Stimulated activated CD8-positive, alpha-beta memory T cell treated with anti-CD3 and anti-CD28 coated beads, Interleukin-7, amount 100 ng/mL, for 48 hours (primary cell): ENCODE measurements at places on chromosomes 5 and 9.

GRCh38 chr9:123680352-123680751, 249.6 kb downstream of the DENND1A start:
- DNase-seq = no peak

DNA sequence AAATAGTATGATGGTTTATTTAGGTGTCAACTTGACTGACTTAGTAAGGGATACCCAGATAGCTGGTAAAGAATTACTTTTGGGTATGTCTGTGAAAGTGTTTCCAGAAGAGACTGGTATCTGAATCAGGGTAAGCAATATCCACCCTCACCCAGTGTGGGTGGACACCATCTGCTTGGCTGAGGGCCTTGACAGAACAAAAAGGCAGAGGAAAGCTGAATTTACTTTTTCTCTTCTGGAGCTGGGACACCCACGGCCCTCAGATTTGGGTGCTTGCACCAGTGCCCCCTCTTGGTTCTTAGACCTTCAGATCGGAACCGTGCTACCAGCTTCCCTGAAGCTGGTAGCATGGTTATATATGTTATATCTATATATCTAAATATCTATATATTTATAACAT, 489.5 kb upstream of the MPDZ start:
- DNase-seq = no peak

GRCh38 chr5:73940801-73941200, 314.8 kb downstream of the ARHGEF28 start:
- no peak for DNase-seq

GRCh38 chr5:33761139-33761538, 130.7 kb downstream of the ADAMTS12 start:
- no peak for DNase-seq

- no peak for DNase-seq
Observed at GRCh38 chr5:132868754-132869153, 2.3 kb downstream of the UQCRQ start.

DNA sequence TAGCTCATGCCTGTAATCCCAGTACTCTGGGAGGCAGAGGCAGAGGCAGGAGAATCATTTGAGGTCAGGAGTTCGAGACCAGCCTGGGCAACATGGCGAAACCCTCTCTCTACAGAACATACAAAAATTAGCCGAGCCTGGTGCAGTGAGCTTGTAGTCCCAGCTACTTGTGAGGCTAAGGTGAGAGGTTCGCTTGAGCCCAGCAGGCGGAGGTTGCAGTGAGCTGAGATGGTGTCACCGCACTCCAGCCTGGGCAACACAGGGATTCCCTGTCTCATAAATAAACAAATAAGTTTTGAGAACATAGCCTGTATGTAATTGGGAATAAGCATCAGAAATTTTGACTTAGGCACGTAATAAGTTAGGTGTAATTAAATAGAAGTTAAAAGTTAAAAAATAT, 971.7 kb upstream of the COX7C start:
- no peak for DNase-seq

DNA sequence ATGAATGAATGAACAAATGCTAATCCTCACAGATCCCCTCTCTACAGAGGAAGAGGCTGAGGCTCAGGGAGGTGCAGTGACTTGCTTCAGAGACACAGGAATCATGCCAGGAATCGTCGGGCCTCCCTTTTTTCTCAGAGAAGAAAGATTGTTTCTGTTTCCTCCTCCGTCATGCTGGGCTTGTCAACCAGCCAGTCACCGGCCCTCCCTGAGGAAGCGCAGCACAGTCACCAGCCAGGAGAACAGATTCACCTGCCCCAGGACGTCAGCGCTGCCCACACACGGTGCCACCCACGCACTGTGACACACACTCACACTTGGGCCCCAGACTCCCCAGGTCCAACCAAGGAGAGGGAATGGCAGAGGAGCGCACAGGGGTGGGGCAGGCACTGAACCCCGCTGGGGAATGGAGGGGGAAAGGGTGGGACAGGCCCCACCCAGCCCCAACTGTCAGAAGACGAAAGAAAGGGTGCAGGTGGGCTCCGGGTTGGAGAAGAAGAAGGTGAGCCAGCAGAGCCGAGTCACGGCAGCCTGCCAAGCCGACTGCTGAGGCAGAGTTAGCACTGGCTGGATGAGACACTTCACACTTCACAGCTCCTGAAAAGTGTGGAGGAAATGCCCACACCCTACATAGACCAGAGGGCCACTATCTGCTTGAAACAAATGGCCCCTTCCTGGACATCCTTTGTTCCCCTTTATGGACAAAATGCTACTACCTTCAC, 13.8 kb upstream of the ERGIC1 start:
- peak; percentile 45 for DNase-seq

DNA sequence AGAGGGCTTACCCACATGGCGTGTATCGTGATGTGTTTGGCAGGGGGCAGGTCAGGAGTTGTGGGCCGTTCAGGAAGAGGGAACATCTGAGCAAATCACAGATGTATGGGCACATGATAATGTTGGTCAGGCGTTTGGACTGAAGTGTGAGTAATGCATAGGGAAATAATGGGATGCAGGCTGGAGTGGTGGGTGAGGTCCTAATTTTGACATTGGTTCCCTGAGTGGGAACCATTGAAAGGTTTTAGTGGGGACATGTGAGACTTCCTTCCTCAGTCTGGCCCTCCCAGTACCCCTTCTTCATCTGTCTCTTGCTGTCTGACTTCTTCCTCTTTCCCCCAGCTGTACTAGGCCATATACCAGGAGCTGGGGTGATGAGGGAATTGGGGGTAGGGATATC, 7.6 kb downstream of the OTULIN start:
- no peak for DNase-seq

- no peak for DNase-seq
Observed at GRCh38 chr5:55306641-55307382, 682 bp downstream of the DHX29 start.

DNA sequence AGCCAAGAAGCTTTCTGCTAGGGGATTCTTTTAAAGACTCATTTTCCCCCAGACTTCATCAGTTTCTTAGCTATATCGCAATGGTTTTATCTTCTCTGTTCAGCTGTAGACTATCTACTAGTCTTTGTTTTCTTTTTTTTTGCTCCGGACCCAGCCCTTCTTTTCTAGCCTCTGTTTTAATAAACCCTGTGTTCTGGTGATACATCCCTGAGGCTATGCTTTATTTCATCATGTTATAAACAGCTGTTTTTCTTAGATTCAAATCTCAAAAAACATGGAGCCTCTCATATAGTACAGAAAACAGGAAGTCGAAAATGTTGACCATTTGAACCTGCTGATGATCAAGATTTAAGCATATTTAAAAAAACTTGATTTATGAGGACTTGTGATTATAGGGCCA, 37.8 kb downstream of the SCGB3A1 start:
- no peak for DNase-seq

DNA sequence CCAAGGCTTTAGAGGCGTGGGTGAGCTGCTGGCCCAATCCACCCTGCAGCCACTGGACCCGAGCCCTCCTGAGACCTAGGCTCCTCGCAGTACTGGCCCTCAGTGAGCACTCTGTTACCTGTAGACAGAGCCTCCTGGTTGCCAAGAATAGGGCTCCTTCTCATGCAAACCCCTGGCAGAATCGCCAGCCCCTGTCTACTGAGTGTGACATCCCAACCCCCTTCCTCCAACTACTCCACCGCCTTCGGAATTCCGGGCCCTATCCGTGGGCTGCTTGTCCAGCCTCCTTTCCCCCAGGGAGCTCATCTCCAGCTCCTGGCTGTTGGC, 23.8 kb upstream of the COL5A1 start:
- DNase-seq = no peak

- no peak for DNase-seq
Observed at GRCh38 chr9:78368236-78368635, 71.3 kb downstream of the PSAT1 start.

DNA sequence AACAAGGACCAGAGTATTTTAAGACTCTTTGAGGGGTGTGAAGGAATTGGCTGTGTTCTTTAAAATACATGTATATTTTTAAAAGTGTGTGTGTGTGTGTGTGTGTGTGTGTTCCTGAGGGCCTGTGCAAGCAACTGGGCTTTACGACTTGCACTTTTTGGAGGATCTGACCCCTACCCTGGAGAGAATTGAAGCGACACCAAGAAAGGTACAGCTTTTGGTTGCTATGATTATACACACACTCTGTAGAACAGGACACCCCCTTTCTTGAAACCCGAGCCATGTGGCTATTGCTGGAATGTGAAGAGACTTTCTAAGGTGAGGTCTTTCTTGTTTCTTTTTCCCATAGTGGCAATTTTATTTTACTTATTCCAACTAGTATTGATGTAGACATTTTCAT, 988 bp downstream of the SHISAL2B start:
- DNase-seq = no peak

DNA sequence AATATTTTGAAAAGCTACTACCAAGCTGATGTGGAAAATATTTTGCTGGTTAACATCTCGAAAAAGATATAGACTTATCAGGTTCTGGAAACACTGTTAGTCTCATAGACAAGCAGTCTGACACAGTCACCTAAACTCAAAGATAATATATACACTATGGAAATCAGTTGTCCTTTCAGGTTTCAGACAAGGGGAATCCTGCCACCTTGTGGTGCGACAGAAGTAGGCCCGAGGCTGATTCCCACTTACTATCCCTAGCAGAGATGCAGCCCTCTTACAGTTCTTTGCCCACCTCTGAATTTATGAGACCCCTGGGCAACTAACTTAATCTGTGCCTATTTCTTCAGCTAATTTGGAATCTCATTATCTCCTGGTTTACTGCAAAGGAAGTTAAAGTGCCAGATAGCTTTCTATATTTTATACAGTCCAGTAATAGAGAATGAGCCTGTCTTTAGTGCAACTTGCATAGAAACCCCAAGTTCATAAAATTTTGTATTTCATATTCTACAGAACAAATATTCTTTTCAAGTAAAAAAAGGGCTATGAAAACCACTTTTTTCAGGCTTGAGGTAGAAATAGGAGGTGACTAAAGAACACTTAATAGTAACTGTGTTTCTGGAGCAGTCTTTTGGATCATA, 16.9 kb downstream of the RAD1 start:
- no peak for DNase-seq

GRCh38 chr9:109313351-109313750, 7.5 kb downstream of the EPB41L4B start:
- no peak for DNase-seq

DNA sequence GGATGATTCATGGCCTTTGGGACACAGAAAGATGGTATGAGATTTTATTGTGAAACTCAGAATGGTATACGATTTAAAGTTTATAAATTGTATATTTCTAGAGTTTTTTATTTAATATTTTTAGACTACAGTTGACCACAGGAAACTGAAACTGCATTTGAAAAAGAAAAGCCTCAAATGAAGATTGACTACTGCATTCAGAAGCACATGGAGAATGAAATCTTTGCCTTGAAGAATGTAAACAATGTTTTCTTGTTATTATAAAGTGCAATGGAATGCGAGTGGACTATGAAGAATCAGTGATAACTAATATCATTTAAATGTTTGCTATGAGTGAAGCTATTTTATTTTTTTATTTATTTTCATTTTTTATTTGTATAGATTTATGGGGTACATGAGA, 169.1 kb upstream of the CDH18 start:
- DNase-seq = no peak

DNA sequence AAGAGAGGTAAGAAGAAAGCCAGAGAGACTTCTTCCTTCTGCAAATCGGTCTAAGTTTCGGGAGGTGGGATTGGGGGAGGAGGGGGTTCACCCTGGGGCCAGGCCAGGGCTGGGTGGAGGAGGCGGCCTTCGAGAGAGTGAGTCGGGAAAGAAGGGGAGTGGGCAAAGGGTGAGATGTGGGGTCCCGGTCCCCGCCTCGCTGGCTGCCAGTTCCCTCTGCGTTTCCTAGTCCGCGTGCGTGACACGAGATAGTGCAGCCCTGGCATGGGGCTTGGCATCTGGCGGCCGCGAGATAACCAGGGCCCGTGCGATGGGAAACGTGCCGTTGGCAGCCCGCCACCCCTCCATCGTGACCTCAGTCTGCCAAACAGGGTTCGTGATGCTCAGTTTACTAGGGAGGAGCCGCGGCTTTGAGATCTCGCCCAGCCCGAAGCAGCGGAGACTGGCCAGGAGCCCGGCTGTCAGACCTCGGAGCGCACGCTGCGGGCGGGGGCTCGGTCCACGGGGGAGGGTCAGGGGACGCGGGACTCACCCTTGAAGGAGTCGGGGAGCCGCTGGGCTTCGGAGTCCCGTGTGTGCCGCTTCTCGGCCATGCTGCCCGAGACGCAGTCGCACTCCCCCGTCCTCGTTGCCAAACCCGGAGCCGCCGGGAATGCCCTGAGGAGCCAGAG, at the start of gene STOM:
Gene STOM, minus strand, starts transcription at position 656 of the 671 bp plus-strand sequence. Its CDS starts 63 bp downstream, at position 593.
- no peak for DNase-seq

GRCh38 chr5:8474569-8474930, 605.6 kb downstream of the MTRR start:
- no peak for DNase-seq

DNA sequence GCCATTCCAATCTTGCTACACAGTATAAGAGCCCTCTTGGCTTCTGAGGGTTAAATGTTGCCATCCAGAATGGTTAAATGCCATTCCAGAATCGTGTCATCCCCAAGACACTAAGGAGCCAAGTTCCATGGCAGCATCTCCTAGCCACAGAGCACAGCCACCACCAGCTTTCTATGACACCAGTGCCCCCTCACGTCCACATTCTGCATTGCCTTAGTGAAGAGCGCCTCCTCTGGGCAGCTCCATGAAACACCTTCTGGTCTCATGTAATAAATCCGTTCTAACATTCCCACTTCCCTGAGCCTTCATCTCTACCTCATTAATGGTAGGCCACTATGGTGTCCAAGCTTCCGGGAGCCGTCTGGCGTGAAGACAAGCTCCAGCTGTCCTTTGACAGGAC, 12.4 kb downstream of the CBY3 start:
- DNase-seq = no peak

GRCh38 chr5:44536650-44537260, 147.5 kb upstream of the FGF10 start:
- DNase-seq = no peak

DNA sequence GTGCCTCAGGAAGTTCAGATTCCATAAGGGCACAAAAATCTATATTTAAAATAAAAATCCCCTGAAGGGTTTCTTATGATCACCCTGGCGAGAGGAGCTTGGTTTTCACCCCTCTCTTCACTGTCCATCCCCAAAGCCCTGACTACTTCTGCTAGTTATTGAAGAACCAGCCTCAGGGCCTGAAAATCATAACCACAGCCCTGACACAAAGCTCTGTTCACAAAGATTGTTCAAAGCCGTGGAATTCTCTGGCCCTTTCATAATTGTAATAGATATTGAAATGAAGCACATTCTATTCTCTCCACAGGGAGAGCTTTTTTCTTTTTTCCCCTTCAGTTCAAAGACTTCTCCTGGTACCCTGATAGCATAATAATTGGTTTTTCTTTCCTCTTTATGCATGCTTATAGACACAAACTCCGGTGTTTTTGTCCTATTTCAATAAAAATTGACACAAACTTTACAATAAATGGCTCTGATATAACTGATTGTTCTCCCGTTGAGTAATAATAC, 343.8 kb downstream of the CAAP1 start:
- DNase-seq = no peak

- no peak for DNase-seq
Observed at GRCh38 chr9:110777876-110778215, 109.3 kb downstream of the MUSK start.

GRCh38 chr5:102582696-102583095, 83.9 kb upstream of the SLCO6A1 start:
- DNase-seq = no peak
